ENCODE measurements at places on chromosomes 6 and 20.

DNA sequence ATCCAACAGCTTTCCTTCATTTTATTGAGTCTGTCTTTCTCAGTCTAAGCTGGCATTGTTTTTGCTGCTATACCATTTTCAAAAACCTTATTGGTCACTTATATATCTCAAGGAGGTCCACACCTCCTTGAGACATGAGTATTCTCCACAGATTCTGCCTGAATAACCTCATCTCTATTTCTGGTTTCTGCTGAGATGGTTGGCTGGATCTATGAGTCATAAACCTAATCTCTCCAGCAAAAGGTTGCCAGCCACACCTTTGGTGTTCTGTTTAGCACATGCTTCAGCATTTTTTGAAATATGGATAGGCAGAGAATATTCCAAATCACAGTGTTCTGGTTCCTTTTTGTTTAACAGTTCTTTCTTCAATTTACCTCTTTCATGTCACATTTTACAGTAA is 40.8 kb upstream of the TMEM244 start:
- DNase-seq = no peak

- no peak for DNase-seq
Measured at GRCh38 chr6:31641370-31641769, 11.1 kb downstream of the BAG6 start.

GRCh38 chr6:150981095-150981494 is 115.6 kb downstream of the MTHFD1L start:
- no peak for DNase-seq

GRCh38 chr6:167824591-167825331 is 1.9 kb upstream of the AFDN start:
- no peak for DNase-seq

- no peak for DNase-seq
Measured at GRCh38 chr20:57928181-57928967, 218.6 kb upstream of the PMEPA1 start.

DNA sequence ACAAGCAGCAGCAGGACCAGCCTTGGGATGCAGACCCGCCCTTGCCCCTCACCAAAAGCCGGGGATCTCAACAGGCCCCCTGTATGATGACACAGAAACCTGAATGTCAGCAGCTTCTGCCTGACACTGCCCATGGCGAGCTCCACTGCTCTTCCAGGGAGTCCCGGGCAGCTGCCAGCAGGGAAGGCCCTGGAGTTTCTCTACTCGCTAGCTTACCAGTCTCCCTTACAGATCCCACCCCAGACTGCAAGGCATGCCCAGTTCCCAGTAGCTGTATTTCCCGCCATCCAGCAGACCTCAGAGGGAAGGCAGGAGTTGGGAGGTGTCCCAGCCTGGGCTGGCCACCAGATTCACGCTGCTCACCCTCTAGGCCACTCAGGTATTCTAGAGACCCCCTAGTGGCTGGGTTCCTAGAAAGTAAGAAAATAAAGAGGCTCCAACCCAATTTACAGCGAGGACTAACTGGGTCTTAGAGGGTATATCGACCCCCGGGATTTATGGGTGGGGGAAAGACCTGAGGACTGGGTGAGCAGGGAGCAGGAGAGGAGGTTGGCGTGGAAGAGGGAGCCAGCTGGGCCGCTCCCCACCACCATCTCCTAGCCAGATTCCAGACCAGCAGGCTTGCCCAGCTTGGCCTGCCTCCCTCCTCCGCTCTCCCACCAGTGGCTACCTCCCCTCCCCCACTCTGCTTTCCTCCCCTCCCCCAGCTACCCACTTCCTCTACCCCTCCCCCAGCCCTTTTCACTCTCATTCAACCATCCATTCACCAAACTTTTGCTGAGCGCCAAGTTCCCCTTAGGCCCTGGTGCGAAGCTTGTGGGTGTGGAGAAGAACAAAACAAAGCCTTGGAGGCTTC is 9.7 kb upstream of the HMGA1 start:
- DNase-seq = no peak

GRCh38 chr6:17850281-17850680 is 137.2 kb downstream of the KIF13A start:
- DNase-seq = no peak

GRCh38 chr6:18215436-18215835 is 48.9 kb downstream of the DEK start:
- DNase-seq = no peak

DNA sequence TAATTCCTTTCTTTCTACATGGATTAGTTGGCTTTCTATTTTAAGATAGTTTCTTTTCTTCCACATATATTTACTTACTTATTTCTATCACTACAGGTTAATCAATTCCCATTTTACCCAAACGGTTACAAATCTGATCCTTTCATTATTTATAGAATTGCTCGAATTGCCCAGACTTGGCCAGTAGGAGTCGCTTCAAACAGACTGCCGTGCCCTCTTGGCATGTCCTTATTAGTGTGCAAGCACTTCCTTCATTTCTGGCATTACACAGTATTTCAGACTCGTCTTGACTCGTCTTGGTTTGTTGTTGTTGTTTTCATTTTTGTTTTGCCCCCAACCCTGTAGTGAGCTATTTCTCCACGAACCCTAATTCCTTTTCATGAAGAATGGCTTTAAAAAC is 74.6 kb downstream of the SAMD3 start:
- DNase-seq = no peak

DNA sequence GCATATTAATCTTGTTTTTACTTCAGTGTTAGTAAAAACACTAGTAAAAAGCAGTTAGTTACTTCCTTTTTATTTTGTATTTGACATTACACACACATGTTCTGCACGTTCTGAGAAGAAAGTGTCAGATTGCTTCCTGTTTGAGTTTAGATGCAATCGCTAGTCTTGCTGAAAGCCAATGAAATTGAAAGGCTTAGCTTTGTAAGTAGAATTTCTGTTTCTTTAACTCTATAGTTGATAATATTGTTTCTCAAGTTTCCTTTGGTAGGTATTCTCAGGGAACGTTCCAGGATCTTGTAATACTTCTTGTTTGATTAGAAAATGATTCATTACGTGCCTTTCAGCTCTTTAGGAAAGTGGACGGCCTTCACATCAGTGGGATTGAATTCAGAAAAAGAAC is 55.0 kb downstream of the CDKAL1 start:
- DNase-seq = no peak

- DNase-seq = no peak
Measured at GRCh38 chr6:162203287-162203686, 524.3 kb downstream of the PRKN start.

DNA sequence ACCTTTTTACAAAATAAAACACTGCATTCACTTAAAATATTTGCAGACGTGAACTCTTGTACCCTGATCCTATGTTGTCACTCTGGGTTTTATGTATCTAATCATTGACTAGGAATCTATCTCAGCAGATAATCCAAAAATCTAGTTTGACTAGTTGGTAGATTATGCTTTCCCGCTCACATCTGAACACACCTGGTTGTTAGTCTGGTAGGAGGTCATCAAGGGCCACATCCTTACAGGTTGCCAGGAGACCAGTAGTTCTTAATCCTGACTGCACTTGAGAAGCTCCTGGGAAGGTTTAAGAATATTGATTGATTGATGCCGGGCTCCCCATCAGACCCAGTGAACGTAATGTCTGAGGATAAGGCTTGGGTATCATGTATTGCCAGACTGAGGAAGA is 104.4 kb downstream of the MTHFD1L start:
- no peak for DNase-seq

GRCh38 chr20:55684578-55684977 is 320.7 kb downstream of the CBLN4 start:
- DNase-seq = no peak

DNA sequence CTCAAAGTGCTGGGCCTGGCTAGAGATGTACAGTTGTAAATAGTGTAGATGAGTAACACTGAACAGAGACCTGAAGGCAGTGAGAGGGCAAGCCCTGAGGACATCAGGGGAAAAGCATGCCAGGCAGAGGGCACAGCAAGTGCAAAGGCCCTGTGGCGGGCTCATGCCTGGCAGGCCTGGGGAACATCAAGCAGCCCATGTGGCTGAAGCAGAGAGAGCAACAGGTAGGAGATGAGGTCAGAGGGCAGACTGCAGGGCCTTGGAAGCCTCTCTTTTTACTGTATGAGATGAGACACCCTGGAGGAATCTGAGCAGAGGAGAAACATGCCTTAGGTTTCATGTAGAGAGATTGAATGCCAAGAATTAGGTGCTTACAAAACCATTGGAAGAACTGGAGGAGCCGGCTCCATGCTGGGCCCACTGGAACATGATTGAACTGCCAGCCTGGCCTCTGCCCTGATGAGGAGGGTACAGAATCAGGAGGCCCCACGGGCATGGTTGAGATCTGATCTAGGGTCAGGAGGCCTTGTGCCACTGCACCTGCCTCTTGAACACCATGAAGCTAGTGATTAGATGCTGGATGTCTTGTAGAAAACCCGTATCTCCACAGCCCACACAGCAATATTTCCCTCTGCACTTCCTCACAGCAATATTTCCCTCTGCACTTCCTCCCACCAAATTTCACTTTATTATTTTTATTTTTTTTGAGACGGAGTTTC is 5.9 kb upstream of the HMGA1 start:
- DNase-seq = no peak

DNA sequence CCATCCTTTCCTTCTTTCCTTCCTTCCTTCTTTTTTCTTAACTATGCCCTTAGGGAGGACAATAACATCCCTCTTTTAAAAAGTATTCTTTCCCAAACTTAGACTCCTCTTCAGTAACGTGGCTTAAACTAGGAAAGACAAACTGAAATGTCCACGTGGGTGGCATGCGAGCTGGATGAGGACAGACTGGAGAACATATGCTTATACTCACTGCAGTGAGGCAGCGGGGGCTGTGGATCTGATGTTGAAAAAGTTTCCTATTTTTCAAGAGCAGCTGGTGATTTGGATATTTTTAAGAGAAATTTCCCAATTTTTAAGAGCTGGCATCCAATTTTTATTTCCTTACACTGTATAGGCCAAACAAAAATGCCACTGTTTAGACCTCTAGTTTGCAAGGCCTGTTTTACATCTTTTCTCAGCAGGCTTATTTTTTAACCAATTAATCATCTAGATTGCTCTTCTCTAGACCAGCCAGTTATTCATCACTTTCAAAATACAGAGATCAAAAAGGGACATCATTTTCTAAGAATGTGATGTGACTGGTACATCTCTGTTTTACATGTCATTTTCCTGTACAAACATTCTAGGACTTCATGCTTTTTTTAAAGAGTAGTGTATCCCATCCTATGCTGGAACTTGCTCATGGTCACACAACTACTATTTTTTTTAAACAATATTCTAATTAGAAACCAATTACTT is 226.5 kb downstream of the BTBD9 start:
- no peak for DNase-seq

- no peak for DNase-seq
Measured at GRCh38 chr20:36483919-36484808, 57.2 kb upstream of the MYL9 start.

GRCh38 chr6:5679691-5680090 is 327.0 kb downstream of the NRN1 start:
- no peak for DNase-seq

DNA sequence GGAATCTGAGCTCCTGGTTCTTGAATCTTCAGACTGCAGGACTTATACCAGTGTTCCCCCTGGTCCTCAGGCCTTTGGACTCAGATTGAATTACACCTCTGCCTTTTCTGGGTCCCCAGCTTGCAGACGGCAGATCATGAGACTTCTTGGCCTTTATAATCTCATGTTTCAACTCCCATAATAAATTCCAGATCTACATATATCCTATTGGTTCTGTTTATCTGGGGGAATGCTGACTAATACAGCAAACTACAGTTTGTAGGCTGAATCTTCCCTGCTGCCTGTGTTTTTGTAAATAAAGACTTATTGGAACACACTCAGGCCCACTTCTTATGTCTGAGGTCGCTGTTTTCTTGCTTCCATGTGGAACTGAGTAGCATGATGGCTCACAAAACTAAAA is 184.7 kb downstream of the HDGFL1 start:
- no peak for DNase-seq

DNA sequence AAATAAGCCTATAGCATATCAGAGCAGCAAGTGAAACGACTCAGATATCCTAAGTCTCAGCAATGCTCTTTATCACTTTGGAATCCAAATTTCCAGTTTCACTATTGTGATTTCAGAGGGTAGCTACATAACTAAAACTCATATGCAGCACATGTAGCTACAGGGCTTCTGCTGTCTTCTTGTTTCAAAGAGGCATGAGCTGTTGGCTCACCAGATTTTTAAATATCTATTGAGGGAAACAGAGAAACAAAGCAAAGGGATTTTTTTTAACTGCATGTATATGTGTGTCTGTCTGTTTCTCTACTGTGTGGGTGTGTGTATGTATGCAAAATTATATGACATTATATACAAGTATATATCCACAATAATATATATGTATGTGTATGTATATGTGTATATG is 258.4 kb downstream of the HDGFL1 start:
- no peak for DNase-seq

- no peak for DNase-seq
Measured at GRCh38 chr6:114556846-114557488, 214.1 kb upstream of the HS3ST5 start.

DNA sequence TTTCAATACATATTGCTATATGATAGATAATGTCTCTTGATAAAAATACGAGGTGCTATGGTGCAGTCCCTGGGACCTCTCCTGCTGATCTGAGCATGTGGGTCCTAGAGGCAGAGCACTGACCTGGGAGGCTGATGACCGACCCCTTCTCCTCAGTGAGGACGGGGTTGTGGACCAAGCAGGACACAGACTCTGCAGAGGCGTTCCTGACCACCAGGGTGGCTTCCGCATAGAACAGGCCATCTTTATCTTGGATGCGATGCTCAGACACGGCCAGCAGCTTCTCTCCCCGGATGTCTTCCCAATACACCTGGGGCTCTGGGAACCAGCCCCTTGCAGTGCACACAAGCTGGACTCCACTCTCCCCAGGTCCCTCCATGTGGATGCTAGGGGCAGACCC is 4.2 kb downstream of the BTNL2 start:
- no peak for DNase-seq

DNA sequence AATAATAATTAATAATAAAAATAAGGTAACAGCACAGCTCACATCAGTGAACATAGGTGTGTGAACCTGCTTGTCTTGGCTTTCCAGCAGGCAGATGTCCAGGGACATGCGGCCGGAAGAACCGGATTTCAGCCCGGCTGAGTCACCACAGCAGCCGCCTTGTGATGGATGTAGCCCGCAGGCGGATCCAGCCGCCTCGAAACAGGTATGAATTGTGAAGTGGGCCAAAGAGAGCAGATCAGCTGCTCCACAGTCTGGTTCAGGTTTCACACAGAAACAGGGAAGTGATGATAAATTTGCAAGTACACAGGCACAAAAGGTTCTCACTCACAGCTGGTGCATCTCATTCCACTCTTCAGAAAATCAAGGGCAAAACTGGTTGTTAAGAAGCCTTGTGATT is 55.1 kb downstream of the ID4 start:
- no peak for DNase-seq
